RWPE1 (cell line): ENCODE measurements at places on chromosomes 6 and 20.

GRCh38 chr6:15152700-15153099 is 93.2 kb upstream of the JARID2 start:
- no peak for DNase-seq

- no peak for DNase-seq
Measured at GRCh38 chr20:47680804-47681529, 104.3 kb downstream of the SULF2 start.

DNA sequence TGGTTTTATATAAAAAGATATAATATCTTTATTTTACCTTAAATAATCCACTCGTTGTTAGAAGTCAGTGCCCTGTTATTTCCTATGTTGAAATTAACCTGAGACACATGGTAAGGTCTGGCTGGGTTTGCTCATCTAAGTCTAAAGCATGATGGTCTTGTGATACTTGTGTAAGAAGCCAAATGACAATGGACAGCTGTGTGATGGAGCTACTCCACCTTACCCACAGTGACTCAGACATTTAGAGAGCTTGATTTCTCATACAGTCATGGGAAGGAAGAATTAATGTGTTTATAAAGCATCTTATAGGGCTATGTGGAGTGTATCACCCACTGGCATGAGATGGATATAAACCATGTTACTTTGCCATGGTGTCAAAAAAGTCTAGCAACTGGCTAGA is 11.7 kb downstream of the CTCFL start:
- no peak for DNase-seq

DNA sequence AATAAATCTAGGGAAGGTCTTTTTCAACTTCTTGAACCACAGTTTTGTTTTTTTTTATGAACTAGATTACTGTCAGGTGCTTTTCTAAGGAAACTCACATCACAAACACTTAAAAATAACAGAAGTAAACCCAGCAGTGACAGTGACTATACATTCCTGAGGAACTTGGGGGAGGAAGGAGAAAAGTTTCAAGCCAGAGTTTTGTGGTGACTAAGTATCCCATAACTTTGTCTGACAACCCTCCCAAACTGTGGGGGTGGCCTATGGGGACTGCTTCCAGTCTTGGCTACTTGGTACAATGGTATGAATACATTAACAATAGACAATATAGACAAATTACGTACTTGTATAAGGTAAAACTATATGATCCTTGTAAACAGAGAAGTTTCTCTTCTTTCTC is 202.5 kb upstream of the MAN1A1 start:
- DNase-seq: no peak
